Activated CD8-positive, alpha-beta memory T cell treated with anti-CD3 and anti-CD28 coated beads, Interleukin-2, amount 10 ng/mL, durations not matched to agents 7 days and 5 days (primary cell): ENCODE measurements at places on chromosomes 5 and 9. TPM values are rescaled to one million over a fixed set of nuclear protein-coding genes. Genes with fewer than 3 reads are reported as not detected.

Gene MLANA
- total RNA-seq: not detected

Gene PCDHB11
- not detected for total RNA-seq

Gene LECT2
- not detected for total RNA-seq

Gene TICAM2
- 1.6 TPM for total RNA-seq

Gene TMEM171
- total RNA-seq: not detected

Gene DMRT3
- not detected for total RNA-seq

Gene TOPORS
- 15.2 TPM for total RNA-seq

Gene C5orf58
- total RNA-seq: not detected

Gene FOXE1
- total RNA-seq: not detected

Gene N4BP3
- total RNA-seq: 1.1 TPM

Gene NCS1
- total RNA-seq: 4.0 TPM

Gene BASP1
- not detected for total RNA-seq

Gene LRRC26
- not detected for total RNA-seq

Gene C9
- total RNA-seq: not detected

Gene MARCOL
- total RNA-seq: not detected

Gene SYK
- 0.26 TPM for total RNA-seq

Gene CYSRT1
- 0.53 TPM for total RNA-seq

Gene PCDHA13
- total RNA-seq: not detected
